ENCODE measurements at places on chromosomes 7 and 10.

GRCh38 chr7:137961200-137962177, 40.4 kb downstream of the CREB3L2 start:
- peak; percentile 46 for DNase-seq

- no peak for DNase-seq
Observed at GRCh38 chr10:72389716-72390115, 35.0 kb upstream of the DNAJB12 start.

- no peak for DNase-seq
Observed at GRCh38 chr7:158572000-158572828, 15.4 kb downstream of the PTPRN2 start.

DNA sequence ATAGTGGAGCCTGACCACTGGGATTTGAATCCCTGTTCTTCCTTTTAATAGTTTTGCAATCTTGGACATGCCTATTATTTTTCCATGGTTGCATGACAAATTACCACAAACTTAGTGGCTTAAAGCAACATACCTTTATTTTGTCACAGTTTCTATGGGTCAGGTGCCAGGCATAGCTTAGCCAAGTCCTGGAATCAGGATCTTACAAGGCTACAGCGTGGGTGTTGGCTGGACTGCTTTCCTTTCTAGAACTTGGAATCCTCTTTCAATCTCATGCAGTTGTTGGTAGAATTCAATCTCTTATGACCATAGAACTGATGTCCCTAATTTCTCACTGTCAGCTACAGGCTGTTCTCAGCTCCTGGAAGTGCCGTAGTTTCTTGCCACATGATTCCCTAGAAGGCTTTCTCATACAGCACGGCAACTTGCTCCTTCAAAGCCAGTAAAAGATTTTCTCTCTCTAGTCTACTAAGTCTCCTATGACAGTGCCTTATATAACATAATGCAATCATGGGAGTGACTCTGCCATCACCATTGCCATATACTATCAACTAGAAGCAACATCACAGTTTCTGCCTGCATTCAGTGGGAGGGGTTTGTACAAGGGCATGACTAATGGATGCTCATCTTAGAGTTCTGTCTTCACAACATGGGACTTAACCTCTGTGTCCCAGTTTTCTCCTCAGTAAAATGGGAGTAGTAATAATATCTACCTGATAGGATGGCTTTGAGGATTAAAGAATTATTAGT, 243.4 kb upstream of the FZD1 start:
- no peak for DNase-seq

DNA sequence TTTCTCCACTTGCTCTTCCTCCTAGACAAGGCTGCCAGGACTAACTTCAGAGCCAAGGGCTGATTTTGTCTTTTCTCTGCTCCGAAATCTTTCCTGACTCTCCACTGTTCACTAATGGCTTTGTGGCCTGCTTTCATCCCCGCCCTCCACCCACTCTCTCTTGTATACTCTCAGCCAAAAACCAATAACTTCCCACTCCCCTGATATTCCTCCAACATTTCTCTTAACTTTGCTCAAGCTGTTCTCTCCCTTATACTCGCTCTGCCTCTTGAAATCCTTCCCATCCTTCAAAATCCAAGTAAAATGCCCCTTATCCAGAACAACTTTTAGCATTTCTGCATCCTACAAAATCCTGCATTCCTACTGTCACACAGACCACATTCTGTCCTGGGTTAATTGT, 214.8 kb downstream of the PHTF2 start:
- no peak for DNase-seq

DNA sequence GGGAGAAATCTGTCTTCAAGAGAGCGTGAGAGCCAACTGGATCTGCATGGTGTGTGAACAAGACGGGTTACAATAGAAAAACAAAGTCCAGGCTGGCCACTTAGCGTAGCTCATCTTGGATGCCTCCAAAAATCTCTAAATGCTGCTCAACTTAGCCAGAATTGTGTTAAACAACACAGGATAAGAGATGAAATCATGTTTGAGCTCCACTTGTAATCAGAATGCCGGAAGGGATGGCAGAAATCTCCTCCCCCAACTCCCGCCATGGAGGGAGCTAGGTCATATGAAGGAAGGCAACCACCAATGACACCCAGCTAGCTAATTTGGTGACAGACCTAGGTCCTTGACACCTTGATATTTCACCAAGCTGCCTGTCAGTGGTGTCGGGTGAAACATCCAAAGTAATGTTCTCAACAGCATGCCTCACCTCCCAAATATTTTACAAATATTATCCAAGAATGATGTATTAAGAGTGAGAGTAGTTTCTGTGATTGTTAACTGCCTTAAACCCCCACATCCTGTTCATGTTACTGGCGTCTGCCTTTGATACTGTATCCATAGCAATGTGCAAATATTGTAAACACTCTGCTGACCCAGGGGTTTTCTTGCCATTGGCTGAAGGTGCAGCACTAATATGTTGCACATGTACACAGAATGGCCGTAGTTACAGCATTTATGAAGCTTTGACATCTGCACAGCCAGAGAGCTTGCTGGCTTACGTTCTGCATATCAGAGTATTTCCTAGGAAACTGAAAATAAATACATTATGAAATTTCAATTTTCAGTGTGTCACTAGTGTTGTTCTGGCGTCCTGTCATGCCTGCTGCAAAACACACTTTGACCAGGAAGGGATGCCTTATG, 25.8 kb downstream of the TMEM254 start:
- DNase-seq: no peak

GRCh38 chr10:102409604-102410428, 8.8 kb downstream of the PSD start:
- DNase-seq: no peak

GRCh38 chr10:84593506-84593905, 265.1 kb downstream of the CCSER2 start:
- no peak for DNase-seq

- no peak for DNase-seq
Observed at GRCh38 chr7:28674359-28674782, 262.1 kb downstream of the CREB5 start.

GRCh38 chr10:68096913-68097516, 12.3 kb upstream of the MYPN start:
- no peak for DNase-seq

DNA sequence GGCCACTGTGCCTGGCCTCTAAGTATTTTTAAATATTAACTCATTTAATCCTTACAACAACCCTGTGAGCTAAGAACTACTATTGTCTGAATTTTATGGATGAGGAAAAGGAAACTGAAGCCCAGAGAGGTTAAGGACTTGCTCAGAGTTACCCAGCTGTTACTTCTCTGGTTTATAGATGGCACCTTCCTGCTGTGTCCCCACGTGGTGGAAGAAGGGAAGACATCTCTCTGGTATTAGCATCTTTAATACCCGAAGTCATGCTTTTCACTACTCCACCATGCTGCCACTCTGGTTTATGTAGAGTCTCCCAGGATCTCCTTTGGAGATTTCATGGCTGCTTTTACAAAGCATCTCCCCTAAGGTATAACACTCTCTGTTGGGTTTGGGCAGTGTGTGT, 105.5 kb upstream of the MKLN1 start:
- DNase-seq: no peak

DNA sequence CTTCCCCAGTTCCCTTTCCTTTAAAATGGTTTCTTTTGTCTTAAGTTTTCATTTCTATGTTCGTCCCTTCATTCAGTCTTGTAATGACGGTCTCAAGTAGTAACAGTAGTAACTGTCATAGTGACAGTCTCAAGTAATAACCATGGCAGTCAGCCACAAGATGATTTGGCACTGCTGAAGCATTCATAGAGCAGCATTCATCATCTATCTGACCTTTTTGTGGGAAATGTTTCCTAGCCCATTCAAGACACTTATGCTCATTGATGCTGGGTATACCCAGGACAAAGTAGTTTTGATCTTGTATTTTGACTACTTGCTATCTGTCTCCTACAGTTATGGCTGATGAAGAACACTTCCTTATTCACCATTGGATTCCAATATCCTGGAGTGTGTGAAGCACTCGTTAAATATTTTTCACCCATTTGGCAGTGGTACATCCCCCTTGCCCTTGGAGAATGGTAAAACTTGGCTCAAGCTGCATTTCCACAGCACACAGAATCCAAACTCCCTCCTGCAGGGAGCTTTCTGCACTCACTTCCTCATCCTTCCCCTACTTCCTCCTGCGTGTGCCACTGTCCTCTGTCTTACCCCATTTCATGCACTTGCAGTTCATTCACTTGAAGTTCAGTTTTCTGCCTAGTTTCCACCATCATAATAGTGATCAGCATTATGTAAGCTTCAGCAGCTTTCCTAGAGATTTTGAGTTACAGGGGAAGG, 19.0 kb downstream of the GIMAP4 start:
- DNase-seq: no peak

- DNase-seq: no peak
Observed at GRCh38 chr10:23512355-23513058, 73.6 kb downstream of the OTUD1 start.

GRCh38 chr7:148524479-148525224, 65.9 kb upstream of the C7orf33 start:
- DNase-seq: no peak

- DNase-seq: no peak
Observed at GRCh38 chr10:58839771-58840170, 327.1 kb downstream of the BICC1 start.

DNA sequence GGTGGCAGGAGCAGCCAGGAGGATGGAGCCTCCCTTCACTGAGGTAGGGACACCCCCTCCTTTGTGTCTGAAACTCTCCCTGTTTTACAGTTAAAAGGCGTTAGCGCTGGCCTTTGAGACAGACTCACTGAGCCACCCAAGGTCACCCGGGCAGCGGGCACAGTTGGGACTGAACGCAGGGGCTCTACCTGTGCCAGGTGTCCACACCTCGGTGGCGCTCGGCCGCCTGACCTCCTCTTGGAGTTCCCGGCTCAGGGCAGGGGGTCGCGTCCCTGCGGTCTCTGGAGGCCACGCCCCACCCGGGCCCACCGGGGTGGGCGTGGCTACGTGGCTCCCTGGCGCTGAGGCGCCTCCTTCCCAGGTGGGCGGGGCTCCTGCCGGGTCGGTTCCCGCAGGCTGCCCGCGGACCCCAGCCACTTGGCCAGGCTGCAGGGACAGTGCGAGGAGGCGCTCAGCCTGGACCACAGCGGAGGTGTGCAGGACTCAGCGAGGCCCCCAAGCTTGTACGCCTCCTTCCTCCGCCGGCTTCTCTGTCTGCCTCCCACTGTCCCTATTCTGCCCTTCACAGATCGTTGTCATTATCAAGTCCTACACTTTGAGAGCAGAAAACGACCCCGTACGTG, 39.9 kb upstream of the LEP start:
- no peak for DNase-seq

GRCh38 chr7:113366122-113366521, 247.8 kb upstream of the SMIM30 start:
- DNase-seq: no peak

- no peak for DNase-seq
Observed at GRCh38 chr7:130154501-130155317, 50.5 kb downstream of the TMEM209 start.

- no peak for DNase-seq
Observed at GRCh38 chr7:30980751-30981150, 17.0 kb downstream of the GHRHR start.

DNA sequence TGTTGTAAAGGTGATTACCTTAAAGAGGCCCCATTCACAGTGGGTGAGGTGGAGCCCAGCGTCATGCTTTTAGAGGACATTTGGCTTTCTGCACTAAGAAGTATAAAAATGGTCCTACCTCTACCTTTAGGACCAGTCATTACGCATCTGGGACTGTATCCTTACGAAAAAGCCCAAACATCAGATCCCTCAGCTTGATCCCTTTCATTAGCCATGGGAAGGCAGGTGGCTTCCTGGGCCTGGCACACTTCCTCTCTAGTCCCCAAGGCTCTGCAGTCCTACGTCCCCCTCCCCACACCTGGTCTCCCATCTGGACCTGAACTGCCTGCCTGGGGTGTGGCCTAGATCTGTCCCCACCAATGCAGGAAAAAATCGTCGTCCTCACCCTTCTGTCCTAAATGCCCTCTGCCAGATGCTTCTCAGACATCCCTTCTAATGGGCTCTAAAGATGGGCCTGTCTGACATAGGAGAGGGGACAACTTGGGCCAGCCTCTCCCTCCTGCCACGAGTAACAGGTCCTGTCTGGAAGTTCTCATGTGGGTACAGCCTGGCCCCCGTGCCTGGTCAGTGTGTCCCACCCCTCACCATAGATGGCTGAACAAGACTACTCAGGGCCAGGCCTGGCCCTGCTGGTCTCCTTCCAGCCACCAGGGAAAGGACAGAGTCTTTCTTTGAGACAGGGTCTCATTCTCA, 11.8 kb upstream of the SLC18A3 start:
- DNase-seq: no peak

DNA sequence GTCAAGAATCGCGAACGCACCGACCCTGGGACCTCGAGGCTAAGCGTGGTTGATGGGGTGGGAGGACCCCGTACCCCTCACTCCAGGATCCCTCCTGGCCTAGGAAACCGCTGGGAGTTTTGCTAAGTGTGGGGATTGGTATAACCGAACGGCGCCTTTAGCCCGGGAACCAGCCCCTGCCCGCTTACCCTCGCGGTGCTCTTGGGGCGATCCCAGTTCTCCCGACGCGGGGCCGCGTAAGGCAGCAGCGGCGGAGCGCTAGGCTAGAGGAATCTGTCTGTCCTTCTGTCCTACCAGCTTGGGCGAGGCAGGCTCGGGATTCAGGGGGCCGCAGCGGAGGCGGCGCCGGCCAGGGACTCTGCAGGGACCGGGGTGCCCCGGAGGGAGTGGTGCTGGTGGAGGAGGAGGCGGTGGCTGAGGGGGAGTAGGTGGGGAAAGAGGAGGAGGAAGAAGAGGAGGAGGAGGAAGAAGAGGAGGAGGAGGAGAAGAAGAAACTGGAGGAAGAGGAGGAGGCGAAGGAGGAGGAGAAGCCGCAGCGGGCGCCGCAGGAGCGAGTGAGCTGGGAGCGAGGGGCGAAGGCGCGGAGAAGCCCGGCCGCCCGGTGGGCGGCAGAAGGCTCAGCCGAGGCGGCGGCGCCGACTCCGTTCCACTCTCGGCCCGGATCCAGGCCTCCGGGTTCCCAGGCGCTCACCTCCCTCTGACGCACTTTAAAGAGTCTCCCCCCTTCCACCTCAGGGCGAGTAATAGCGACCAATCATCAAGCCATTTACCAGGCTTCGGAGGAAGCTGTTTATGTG, 439 bp upstream of the EMX2 start:
- no peak for DNase-seq

- DNase-seq: no peak
Observed at GRCh38 chr7:138630059-138630610, 71.0 kb downstream of the SVOPL start.

- no peak for DNase-seq
Observed at GRCh38 chr7:112416127-112416526, 34.1 kb upstream of the IFRD1 start.

- no peak for DNase-seq
Observed at GRCh38 chr7:92827464-92828120, 8.8 kb downstream of the CDK6 start.

DNA sequence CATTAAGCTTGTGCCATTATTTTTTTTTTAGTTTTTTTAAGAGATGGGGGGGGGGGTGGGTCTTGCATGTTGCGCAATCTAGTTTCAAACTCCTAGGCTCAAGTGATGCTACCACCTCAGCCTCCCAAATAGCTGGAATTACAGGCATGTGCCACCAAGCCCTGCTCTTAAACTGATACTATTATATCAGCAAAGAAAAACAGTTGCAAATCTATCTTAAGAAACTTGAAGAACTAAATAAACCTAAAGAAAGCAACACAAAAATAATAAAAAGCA, 47.5 kb downstream of the BRAF start:
- DNase-seq: no peak
